ENCODE measurements at places on chromosomes 3 and 15. TPM values are rescaled to one million over a fixed set of nuclear protein-coding genes. Genes with fewer than 3 reads are reported as not detected.

KBTBD8 gene
- 28.8 TPM for total RNA-seq

- H3K27me3 ChIP-seq = no peaks in the 10 kb centered on the region
- no peak for DNase-seq
- no peak overlapping the region for H3K27ac ChIP-seq
- no peaks in the 10 kb centered on the region for H3K4me1 ChIP-seq
Observed at GRCh38 chr3:58804914-58805313, 138.3 kb upstream of the FAM3D start.

- no peaks in the 10 kb centered on the region for H3K36me3 ChIP-seq
- peaks cover 15% of the 10 kb centered on the region for H3K4me1 ChIP-seq
- H3K4me3 ChIP-seq = no peak overlapping the region
- no peaks in the 10 kb centered on the region for H3K27me3 ChIP-seq
- no peak overlapping the region for H3K27ac ChIP-seq
- no peak for DNase-seq
Observed at GRCh38 chr15:74816624-74817369, 4.2 kb downstream of the LMAN1L start.

- no peaks in the 10 kb centered on the region for H3K27me3 ChIP-seq
- H3K4me3 ChIP-seq = no peak overlapping the region
- no peaks in the 10 kb centered on the region for H3K4me1 ChIP-seq
- DNase-seq = no peak
- H3K36me3 ChIP-seq = no peaks in the 10 kb centered on the region
Observed at GRCh38 chr15:24917431-24917830, 37.4 kb upstream of the SNRPN start.

GRCh38 chr3:142087676-142088075, 61.7 kb downstream of the TFDP2 start:
- H3K4me1 ChIP-seq = no peaks in the 10 kb centered on the region
- DNase-seq = no peak
- H3K4me3 ChIP-seq = no peak overlapping the region
- H3K27ac ChIP-seq = no peak overlapping the region
- no peaks in the 10 kb centered on the region for H3K27me3 ChIP-seq

TMEM158 gene
- not detected for total RNA-seq

DNA sequence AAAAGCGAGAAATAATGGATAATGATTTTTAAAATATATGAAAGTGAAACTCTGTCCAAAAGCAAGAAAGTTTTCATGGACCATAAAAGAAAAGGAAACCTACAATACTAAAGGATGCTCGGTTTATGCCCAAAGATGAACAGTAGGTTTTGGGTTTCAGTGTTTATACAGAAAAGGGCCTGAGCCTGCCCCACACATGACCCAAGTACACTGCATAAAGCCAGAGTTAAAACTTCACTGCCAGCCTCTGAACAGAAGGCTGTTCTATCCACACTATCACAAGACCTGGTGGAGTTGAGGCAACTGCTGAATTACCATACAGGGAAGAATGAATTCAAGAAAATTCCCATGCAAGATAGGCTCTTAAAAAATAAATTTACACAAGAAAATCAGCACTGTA, 165.2 kb downstream of the MECOM start:
- H3K4me1 ChIP-seq = no peaks in the 10 kb centered on the region
- no peak overlapping the region for H3K4me3 ChIP-seq
- DNase-seq = no peak

DNA sequence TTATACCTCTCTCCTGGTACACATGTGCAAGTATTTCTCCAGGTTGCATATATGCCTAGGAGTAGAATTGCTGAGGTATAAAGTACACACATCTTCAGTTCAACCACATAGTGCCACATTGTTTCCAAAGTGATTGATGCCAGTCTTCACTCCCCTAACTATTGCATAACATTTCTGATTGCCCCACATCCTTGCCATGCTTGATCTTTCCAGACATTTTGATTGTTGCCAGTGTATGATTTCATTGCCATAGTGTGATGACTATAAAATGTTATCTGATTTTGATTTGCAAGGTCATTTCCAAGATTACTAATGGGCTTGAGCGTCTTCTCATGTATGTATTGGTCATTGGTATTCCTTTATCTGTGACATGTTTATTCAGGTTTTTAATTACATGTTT, 61.1 kb upstream of the MLF1 start:
- no peaks in the 10 kb centered on the region for H3K4me1 ChIP-seq
- no peaks in the 10 kb centered on the region for H3K36me3 ChIP-seq

GRCh38 chr3:187098923-187099512, 40.3 kb downstream of the RPL39L start:
- no peaks in the 10 kb centered on the region for H3K36me3 ChIP-seq
- DNase-seq = no peak
- H3K27me3 ChIP-seq = no peaks in the 10 kb centered on the region
- H3K4me3 ChIP-seq = no peak overlapping the region

DNA sequence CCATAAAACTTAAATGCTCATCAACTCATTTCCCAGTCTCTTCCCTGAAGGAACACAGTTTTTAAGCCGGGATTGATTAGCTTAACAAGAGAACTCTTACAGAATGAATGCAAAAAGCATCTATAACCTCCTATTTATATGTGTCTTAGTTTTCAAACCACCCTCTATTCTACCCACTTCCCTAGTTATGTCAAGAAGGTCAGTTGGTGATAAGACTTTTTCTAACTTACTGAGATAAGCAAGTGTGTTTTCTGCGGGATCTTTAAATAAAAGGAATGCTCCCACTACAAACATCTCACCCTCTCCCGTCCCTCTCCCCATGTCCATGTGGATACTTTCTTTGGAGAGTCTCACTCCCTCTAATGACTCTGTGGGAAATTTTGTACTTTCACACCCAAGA, 218.5 kb downstream of the SV2B start:
- no peak overlapping the region for H3K27ac ChIP-seq
- no peak overlapping the region for H3K4me3 ChIP-seq
- DNase-seq = no peak
- no peaks in the 10 kb centered on the region for H3K4me1 ChIP-seq

DNA sequence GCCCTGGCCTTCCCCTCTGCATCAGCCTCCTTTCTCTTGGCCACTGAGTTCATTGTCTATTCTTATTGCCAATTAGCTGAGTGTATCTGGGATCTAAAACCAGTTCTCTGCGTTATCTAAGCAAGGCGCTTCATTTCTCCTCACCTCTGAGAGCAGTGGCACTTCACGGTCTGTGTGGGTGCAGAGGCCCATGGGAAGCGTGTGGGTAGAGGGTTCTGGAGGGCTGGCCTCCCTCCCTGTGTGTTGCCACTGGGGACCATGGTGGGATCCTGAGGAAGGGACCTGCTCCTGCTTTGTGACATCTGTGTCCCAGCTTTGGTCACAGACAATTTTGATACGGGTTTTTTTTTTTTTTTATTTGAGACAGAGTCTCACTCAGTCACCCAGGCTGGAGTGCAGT, 32.7 kb downstream of the EDEM1 start:
- peaks cover 48% of the 10 kb centered on the region for H3K36me3 ChIP-seq
- no peak overlapping the region for H3K4me3 ChIP-seq
- no peak overlapping the region for H3K27ac ChIP-seq
- H3K27me3 ChIP-seq = no peaks in the 10 kb centered on the region
- no peaks in the 10 kb centered on the region for H3K4me1 ChIP-seq
- DNase-seq = no peak

- peaks cover 7% of the 10 kb centered on the region for H3K4me1 ChIP-seq
- no peak for DNase-seq
- no peaks in the 10 kb centered on the region for H3K27me3 ChIP-seq
- H3K4me3 ChIP-seq = no peak overlapping the region
Observed at GRCh38 chr3:134235577-134236076, 15.0 kb downstream of the RYK start.

DNA sequence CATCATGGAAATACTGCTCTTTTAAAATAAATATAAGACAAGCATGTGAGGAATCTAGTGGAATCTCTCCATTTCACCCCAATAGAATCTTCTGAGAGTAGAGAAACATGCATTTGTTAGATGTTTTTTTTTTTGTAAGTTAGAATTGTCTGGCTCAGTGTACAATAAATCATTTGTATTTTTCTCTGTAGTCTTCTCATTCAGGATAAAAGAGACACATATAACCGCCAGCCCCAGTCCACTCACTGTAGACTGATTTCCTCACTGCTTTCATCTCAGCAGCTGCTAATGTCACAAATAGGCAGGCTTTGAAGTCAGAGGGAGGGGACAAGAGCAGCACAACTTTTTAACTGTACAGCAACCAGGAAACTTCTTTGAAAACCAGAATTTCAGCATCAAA, 140.2 kb upstream of the RBMS3 start:
- no peak overlapping the region for H3K27ac ChIP-seq
- H3K4me3 ChIP-seq = no peak overlapping the region
- H3K27me3 ChIP-seq = no peaks in the 10 kb centered on the region
- no peaks in the 10 kb centered on the region for H3K36me3 ChIP-seq

DNA sequence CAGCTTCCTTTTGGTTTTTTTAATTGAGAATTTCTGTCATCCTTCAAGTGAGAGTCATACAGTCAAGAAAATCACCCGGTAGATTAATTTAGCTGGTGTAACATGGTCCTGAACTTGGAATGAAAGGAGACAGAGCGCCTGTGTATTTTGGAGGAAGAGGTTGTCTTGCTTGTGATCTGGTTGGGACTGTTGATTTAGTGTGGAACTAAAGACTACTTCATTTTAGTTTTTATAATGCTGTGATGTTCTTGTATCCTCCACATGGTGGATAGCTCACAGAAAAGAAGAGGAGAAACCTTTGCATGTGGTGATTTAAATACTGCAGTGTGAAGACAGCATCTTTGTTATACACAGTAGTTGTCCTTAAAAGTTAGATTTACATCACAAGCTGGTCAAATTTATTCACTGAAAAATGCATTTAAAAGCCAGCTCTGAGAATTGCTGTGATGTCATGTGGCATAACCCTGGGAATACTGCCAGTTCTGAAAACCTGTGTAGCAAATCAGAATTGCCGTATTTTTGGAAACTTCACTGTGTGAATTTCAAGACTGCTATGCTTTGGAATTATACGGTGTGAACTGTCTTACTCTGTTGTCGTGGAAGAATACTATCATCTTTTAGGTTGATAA, 268.5 kb downstream of the PTPRG start:
- no peaks in the 10 kb centered on the region for H3K36me3 ChIP-seq
- no peak overlapping the region for H3K27ac ChIP-seq
- H3K4me3 ChIP-seq = no peak overlapping the region
- H3K27me3 ChIP-seq = no peaks in the 10 kb centered on the region

- H3K27me3 ChIP-seq = no peaks in the 10 kb centered on the region
- H3K27ac ChIP-seq = peak overlapping the region; percentile 92
- H3K4me1 ChIP-seq = peaks cover 25% of the 10 kb centered on the region
- no peaks in the 10 kb centered on the region for H3K36me3 ChIP-seq
- H3K4me3 ChIP-seq = peak overlapping the region; percentile 35
Observed at GRCh38 chr3:44439499-44440295, 37.8 kb downstream of the ZNF445 start.

DNA sequence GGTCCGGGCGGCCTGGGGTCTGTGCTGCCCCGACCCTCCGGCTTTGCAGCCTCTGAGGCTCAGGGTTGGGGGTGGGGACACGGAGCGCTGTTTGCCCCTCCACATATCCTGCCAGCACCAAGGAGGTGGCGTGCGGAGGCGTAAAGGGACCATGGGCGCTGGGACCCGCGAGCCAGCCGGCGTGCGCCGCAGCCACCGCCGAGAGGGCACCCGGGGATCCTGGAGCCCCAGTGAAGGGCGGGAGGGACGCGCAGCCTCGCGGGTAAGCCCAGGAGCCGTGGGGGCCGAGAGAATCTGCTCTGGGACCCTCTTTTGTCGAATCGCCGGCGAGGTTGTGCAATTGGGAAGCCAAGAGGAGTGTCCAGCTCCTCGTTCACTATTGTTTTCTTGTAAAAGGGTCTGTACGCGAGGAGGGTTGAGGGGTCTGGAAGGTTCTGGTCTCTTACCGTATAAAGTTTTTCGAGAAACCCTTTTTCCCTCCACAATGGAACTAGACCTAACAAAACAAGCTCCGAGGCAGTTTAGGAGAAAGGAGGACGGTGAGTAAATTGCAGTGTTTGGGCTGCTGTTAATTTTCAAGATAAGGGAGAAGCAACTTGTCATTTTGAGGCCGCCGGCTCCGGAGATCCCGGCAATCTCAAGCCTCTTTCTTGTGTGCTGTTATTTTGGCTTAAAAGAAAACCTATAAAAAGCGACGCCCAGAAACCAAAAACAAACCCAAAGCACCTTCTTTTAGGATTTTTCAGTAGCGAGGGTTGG, 29.9 kb upstream of the ST3GAL6 start:
- no peak for DNase-seq
- peak overlapping the region; percentile 60 for H3K27ac ChIP-seq
- no peaks in the 10 kb centered on the region for H3K36me3 ChIP-seq
- H3K4me3 ChIP-seq = peak overlapping the region; percentile 80

- H3K27me3 ChIP-seq = no peaks in the 10 kb centered on the region
- DNase-seq = no peak
- H3K4me1 ChIP-seq = peaks cover 8% of the 10 kb centered on the region
Observed at GRCh38 chr3:59784164-59784563, 734.3 kb upstream of the CFAP20DC start.

NUP210 gene
- total RNA-seq = 150 TPM

CLDN16 gene
- 3.6 TPM for total RNA-seq

SCAMP5 gene
- 24.8 TPM for total RNA-seq

- DNase-seq = no peak
- H3K27ac ChIP-seq = no peak overlapping the region
- H3K4me3 ChIP-seq = no peak overlapping the region
- no peaks in the 10 kb centered on the region for H3K4me1 ChIP-seq
Observed at GRCh38 chr3:189001559-189001958, 170.2 kb upstream of the TPRG1 start.

IL20RB gene
- 0.58 TPM for total RNA-seq

GRCh38 chr3:129276385-129276784, 2.3 kb upstream of the HMCES start:
- peaks cover 20% of the 10 kb centered on the region for H3K36me3 ChIP-seq
- H3K4me3 ChIP-seq = no peak overlapping the region
- H3K27me3 ChIP-seq = no peaks in the 10 kb centered on the region
- peak overlapping the region; percentile 24 for H3K27ac ChIP-seq
- peaks cover 40% of the 10 kb centered on the region for H3K4me1 ChIP-seq

GRCh38 chr3:4044619-4045018, 245.4 kb downstream of the LRRN1 start:
- H3K4me1 ChIP-seq = no peaks in the 10 kb centered on the region
- H3K27me3 ChIP-seq = no peaks in the 10 kb centered on the region
- H3K27ac ChIP-seq = no peak overlapping the region
- no peak overlapping the region for H3K4me3 ChIP-seq
- no peaks in the 10 kb centered on the region for H3K36me3 ChIP-seq

DNA sequence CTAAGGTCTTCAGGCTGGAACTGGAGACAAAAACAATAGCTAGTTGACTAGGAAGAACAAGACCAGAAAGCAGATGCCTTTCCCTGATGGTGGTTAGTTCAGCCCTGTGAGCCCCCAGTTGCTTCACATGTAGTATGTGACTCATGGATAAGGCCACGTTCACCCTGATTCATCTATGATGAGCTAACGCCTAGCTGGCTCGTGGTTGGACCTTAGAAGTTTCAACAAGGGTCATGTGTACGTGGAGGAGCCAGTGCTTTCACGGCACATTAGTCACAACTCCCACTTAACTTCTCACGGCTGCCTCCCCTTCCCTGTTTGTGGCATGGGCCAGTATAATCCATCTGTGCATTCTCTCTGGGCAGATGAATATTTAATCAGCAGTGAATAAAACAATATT, 20.6 kb downstream of the COL8A1 start:
- H3K36me3 ChIP-seq = no peaks in the 10 kb centered on the region
- no peak overlapping the region for H3K27ac ChIP-seq
- H3K4me1 ChIP-seq = no peaks in the 10 kb centered on the region
- no peak overlapping the region for H3K4me3 ChIP-seq
